Activated naive CD4-positive, alpha-beta T cell treated with Interleukin-2 at 50 U/mL for 16 hours (primary cell): ENCODE measurements at places on chromosomes 1 and 21.

- DNase-seq: no peak
Measured at GRCh38 chr1:36087233-36088123, 1.2 kb upstream of the ADPRS start.

DNA sequence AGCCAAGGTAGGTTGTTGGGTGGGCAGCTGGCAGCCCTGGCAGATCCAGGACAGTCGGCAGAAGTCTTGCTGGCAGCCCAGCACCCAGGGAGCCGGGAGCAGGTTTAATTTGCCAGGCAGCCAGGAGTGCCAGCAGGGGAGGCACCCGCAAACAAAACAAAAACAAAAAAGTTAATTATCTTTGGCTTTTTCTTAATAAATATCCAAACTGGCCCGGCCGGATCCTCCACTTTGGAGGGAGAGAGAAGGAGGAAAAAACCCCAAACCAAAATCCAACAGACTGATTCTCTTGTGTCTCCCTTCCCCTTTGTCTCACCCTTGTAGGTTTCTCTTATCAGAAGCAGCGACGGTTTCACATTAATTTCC is 97.0 kb downstream of the CASZ1 start:
- no peak for DNase-seq

GRCh38 chr1:178563099-178563820 is 50.4 kb downstream of the TEX35 start:
- DNase-seq: no peak

DNA sequence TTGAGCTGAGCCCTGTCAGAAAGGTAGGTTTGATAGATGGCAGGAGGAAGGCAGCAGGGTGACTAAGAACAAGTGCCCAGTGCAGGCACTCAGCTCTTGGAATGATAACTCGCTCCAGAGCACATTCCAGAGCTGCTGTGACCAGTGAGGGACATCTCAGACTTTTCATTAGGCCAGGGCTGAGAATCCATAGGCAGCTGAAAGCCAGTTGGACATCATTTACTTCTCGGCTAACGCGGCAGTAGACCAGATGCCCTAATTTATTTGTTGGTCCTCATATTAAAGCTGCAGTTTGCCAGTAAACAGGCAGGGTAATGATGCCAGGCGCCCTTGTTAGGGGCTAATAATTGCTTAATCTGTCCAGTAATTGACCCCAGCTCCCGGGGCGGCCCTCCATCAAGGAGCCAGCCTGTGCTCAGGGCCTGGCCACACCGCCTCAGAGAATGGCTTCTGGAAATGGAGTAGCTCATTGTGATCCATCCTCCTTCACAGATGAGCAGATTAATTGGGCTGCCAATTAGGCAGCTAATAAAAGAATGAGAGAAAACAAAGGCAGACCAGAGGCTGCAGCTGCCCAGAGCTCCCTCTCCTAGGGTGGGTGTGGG is 122.0 kb downstream of the BEND5 start:
- DNase-seq: no peak

- no peak for DNase-seq
Measured at GRCh38 chr1:210912752-210913151, 221.2 kb downstream of the KCNH1 start.

DNA sequence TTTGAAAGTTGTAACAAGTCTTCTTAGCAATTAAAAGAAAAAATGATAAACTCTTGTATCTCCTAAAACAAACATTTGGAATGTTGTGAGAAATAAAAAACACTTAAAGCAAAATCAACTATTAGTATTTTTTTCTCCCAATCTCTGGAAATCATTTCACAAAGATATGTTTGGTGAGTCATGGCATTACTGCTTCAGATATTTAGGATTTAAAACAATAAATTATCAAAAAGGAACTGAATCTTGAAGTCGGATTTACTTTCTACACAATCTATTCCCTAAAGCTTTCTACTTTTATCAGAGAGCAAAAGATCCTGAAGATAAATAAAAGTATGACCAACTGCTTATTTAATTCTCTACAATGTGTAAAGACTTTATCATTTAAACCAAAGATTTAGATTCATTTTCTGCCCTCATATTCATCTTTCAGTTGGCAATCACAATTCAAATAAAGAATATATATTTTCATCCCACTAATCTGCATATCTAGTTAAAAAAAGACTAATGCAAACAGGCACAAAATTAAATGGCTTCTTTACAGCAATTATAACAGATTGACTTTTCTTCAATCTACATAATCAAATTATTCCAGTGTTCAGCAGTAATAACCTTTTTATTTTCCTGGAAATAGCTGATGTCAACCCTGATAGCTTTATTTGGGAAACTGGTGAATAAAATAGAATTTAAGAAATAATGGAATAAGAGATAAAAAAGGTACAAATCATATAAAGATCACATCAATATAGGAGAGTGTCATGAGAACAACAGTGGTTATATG is 230.0 kb downstream of the COP1 start:
- no peak for DNase-seq
